Activated CD4-positive, alpha-beta T cell treated with anti-CD3 and anti-CD28 coated beads, Interleukin-2, amount 10 ng/mL, durations not matched to agents 24 days and 14 days (primary cell): ENCODE measurements at places on chromosomes 5 and 9. TPM values are rescaled to one million over a fixed set of nuclear protein-coding genes. Genes with fewer than 3 reads are reported as not detected.

SLC34A1 gene
- total RNA-seq, result not detected in 2 replicates

FAM151B gene
- total RNA-seq, result 0.23 TPM in 1 of 2 replicates, not detected in the other

ETF1 gene
- 200 and 205 TPM in 2 replicates for total RNA-seq

GDA gene
- not detected in 2 replicates for total RNA-seq

PCDHB9 gene
- total RNA-seq, result not detected in 2 replicates

SPEF2 gene
- 5.5 and 5.8 TPM in 2 replicates for total RNA-seq

NXNL2 gene
- total RNA-seq, result not detected in 2 replicates

GLIPR2 gene
- total RNA-seq, result 25.5 and 25.7 TPM in 2 replicates

SLC1A3 gene
- not detected in 2 replicates for total RNA-seq

CDC20B gene
- not detected in 2 replicates for total RNA-seq

LCN2 gene
- total RNA-seq, result not detected in 2 replicates

SLC25A48 gene
- total RNA-seq, result not detected in 2 replicates

PKD2L2 gene
- not detected in 2 replicates for total RNA-seq

PLEKHG4B gene
- not detected in 2 replicates for total RNA-seq
